ENCODE measurements at places on chromosomes 4 and X.

DNA sequence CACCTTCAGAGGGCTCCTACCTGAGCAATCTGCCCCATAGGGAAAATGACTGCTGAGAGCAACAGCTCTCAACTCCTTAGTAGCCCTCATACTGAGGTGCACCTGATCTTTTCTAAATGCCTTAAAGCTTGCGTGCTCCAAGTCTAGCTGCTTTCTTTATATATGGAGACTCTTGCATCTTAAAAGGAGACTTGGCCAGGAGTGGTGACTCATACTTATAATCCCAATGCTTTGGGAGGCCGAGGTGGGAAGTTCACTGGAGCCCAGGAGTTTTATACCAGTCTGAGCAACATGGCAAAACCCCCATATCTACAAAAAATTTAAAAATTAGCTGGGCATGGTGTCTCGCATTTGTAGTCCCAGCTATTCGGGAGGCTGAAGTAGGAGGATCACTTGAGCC, 78.1 kb upstream of the TRIM2 start:
- no peak for DNase-seq

DNA sequence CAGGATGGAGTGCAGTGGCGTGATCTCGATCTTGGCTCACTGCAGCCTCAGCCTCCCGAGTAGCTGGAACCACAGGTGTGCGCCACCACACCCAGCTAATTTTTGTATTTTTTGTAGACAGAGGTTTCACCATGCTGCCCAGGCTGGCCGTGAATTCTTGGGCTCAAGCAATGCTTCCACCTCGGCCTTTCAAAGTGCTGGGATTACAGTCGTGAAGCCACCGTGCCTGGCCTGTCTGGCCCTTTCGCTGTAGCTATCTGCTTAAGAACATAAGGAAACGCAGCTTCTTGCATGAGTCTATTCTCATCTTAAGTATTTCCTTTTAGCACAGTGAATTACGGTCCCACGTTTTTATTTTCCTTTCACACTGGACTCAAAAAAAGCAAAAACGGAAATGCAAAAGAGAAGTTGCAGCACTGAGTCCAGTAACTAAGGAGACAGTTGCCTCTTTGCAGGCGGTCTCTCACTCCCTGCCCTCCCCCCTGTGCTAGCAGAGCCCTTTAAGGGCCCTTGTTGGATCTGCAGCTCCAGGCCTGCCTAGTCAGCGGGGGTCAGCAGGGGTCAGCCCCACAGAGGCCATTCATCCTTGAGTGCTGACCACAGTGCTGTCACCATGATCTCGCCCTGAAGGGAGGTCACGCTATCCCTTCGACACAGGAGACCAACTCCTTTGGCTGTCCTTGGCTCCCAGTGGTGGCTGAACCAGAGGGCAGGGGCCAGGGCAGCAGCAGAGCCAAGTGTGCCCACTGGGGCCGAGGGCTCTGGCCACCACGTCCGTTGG, 21.8 kb upstream of the TBC1D14 start:
- DNase-seq, result no peak

DNA sequence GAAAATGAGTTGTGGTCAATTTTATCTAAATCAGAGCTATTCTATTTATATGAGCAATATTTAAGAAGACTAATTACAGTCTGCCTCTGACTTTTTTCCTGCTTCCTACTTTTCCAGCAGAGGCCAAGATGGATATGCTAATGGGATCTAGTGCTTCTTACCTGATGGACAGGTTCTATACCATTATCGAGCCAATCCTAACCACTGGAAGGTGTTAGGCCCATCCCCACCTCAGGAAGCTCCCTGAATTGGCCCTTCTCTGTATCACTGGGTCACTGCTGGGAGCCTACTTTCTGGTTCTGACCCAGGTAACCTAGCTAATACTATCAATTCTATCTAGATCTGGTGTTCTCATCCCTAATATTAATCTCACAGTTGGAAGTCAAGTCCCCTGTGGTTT, 577 bp upstream of the YIPF7 start:
- no peak for DNase-seq

GRCh38 chr4:126725906-126726305, 906.9 kb upstream of the INTU start:
- no peak for DNase-seq

GRCh38 chr4:174582463-174582862, 60.2 kb upstream of the HPGD start:
- DNase-seq, result no peak

DNA sequence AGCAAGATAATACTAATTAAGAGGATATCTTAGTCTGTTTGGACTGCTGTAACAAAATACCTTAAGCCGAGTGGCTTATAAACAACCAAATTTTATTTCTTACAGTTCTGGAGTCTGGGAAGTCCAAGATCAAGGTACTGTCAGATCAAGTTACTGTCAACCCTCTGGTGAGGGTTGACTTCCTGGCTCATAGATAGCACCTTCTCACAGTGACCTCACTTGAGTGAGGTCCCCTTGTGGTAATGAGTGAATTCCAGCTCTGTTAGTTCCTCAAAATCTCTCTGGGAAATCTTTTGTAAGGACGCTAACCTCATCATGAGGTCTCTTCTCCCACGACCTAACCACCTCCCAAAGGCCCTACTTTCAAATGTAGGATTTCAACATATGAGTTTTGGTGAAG, 36.9 kb upstream of the ADGRA3 start:
- DNase-seq, result no peak

GRCh38 chr4:182878633-182879495, 38.3 kb downstream of the DCTD start:
- DNase-seq, result no peak

DNA sequence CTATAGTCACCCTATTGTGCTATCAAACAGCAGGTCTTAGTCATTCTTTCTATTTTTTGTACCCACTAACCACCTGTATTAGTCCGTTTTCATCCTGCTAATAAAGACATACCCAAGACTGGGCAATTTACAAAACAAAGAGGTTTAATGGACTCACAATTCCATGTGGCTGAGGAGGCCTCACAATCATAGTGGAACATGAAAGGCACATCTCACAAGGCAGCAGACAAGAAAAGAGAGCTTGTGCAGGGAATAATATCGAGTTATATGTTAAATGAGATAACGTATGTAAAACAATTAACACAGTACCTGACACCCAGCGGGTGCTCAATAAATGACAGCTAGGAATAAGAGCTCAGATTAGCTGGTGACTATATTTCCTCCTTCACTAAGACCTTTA, 88.1 kb upstream of the WDR44 start:
- no peak for DNase-seq

DNA sequence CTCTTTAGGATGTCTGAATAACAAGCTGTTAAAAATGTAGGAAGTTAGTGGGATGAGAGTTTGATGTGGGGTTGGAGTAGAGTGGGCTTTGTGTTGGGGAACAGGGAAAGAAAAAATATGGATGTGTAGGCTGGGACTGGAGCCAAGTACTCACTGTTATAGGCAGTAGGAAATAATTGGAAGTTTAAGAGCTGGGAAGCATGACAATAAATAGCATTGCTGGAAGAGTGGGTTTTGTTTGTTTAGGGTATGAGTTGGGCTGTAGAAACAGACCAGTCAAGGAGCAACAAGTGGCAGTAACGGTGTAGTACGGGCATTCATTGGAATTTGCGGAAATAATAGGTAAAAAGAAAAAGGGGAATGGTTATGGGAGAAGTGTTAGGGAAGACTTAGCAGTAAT, 81.6 kb downstream of the KDM6A start:
- DNase-seq, result no peak

DNA sequence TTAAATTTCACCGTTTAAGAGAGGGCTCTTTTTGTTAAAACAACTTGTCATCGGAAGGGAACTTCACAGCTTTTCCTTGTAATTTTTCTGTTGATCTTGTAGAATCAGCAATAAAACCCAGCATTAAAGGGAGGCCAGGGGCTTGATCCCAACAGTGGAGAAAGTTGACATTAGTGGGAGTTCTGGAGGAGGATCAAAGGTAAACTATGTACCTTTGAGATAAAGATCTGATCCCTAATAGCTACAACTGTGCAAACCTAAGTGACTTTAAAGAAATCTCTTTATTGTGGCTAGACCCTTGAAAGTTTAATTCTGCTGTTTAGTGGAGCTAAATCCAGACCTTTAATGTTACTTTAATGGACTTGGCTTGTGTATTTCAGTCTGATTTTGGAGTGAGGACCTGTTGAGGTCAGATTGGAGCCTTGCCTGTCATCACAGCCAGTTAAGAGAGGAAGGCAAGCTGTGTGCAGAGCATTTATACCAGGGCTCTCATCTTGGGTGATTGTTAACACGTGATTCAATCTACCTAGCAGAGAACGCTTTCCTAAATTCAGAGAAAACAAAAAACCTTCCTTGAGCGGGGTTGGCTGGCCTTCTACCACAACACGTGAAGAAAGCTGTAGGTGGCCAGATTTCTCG, 1.7 kb downstream of the DOCK11 start:
- DNase-seq, result no peak

- no peak for DNase-seq
These were observed 739.4 kb upstream of the TENM3 start for GRCh38 chr4:181503687-181504390.

DNA sequence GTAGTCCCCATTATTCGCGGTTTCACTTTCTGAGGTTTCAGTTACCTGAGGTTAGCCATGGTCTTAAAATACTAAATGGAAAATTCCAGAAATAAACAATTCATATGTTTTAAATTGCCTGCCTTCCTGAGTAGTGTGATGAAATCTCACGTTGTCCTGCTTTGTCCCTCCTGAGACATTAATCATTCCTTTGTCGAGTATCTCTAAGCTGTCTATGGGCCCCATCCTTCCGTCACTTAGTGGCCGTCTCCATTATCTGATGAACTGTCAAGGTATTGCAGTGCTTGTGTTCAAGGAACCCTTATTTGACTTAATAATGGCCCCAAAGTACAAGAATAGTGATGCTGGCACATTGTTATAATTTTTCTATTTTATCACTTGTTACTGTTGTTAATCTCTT, 94.8 kb downstream of the ADGRL3 start:
- DNase-seq, result no peak

DNA sequence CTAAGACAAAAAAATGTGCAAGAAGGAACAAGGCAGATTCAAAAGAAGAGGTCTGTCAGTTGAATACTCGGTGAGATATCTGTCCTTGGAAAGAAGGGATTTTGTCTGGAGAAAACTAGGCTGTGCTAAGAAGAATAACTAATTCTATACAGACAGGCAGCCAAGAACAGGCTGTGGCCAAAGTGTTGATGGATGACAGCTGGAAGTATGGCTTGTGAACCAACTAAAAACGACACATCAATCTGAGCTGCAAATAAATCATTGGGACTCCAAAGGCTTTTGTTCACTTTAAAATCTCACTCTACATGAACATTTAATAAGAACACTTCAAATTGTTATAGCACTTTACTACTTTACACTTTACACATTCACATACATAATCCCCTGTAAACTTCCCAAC, 70.5 kb upstream of the IGSF1 start:
- no peak for DNase-seq

- DNase-seq, result no peak
These were observed 29.0 kb upstream of the KDR start for GRCh38 chr4:55154290-55154880.

GRCh38 chr4:76874176-76874575, 23.8 kb downstream of the SOWAHB start:
- DNase-seq, result no peak

DNA sequence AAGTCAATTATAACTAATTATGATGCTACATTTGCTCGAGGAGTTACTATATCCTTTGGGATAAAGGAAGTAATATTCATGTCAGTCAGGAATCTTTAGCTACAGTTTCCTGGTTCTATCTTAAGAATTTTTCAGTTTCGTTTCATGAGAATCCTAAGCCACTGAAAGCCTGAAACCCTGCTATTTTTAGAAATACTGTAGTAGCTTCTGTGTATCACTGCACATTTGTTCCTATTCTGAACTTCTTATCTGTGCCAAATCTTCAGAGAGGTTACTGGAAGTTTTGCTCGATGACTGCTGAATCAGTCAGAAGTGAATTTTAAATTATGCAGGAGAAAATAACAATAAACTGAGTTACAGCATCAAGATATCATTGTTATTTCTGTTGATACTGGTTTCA, 249.2 kb downstream of the TENM3 start:
- DNase-seq, result no peak

DNA sequence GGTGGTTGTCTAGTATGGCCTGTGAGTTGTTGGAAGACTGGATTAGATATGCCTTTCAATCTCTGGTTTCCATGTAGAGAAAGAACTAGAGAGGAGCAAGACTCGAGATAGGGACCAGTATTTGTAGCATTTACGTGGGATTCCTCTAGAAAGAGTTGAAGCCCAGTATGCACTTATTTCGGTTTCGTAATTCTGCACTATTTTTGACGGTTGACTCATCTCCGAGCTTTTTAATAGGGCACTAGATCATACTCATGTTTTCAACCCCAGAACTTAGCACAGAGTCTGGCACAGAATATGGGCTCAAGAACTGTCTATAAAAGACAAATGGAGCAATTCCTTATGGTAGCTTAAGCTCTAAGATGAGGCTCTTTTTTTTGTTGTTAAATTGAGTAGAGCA, 15.7 kb downstream of the HELT start:
- DNase-seq, result no peak

DNA sequence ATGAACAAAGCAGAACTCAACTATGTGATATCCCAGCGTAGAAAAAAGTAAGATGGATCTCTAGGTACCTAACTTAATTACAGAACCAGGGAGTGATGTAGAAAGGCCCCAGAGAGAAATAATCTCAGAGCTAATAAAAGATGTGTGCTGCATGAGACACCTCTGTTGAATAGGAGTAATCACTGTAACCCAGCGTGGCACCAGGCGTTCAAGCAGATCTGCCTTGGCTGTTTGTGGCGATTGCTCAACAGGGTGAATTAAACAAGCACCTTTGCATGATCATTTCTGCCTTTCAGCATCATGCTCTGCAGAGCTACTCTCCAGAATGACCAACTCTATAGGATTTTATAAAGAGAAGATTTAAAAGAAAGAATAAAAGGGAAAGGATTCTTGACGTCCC, 81.7 kb upstream of the KCNIP4 start:
- DNase-seq, result no peak

DNA sequence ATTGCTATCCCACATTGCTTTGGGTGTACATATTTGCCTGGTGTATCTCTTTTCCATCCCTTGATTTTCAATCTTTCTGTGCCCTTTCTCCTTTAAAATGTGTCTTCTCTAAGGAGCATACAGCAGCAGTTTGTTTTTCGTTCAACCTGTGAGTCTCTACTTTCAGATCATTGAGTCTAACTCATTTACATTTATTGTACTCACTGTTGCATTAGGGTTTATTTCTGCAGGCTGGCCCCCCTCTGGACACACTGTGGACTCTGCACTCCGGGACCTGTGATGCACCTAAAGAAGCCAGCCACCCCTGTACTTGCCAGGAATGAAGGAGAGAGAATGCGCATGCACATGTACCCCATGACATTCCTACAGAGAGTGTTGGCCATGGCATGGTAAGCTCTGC, 93.0 kb downstream of the FAM53A start:
- DNase-seq, result no peak

DNA sequence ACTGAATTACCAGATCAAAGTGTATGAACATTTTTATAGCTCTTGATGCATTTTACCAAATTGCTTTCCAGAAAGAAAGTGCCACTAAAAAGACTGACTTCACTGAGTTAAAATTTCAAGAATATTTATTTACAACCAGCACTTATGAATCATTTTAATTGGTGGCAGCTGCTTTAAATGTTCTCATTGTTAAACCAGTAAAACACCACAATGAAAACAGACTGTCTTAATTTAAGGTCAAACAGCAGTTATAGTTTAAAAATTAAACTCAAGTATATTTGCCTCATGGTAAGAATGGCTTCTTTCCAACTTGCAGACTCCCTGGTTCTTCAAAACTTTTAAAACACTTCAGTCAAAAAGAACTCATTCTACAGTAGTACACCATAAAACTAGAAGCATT, 36.9 kb downstream of the AMMECR1 start:
- no peak for DNase-seq
